Effector memory CD8-positive, alpha-beta T cell (primary cell): ENCODE measurements at places on chromosomes 16 and 17.

GRCh38 chr16:26382586-26382985 is 684.1 kb upstream of the C16orf82 start:
- no peak for DNase-seq

GRCh38 chr16:58048494-58049231 is 23.1 kb downstream of the MMP15 start:
- no peak for DNase-seq

- DNase-seq = no peak
These were observed 35.9 kb upstream of the FOXJ1 start for GRCh38 chr17:76176701-76177574.

- no peak for DNase-seq
These were observed 26.0 kb downstream of the TAC4 start for GRCh38 chr17:49821916-49822315.

DNA sequence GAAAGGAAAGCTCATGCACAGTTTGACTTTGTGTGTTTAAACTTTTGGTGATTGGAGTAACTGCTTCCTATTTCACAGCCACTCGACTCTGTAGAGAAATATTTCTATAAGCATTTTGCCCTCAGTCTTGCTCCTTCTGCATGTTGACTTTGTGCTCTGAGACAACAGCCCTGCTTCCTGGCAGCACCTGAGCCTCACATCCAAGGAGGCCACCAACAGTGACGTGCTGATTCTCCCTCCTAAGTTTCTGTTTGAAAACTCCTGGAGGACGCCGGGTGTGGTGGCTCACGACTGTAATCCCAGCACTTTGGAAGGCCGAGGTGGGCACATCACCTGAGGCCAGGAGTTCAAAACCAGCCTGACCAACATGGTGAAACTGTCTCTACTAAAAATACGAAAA is 23.9 kb upstream of the WSB1 start:
- DNase-seq = no peak

DNA sequence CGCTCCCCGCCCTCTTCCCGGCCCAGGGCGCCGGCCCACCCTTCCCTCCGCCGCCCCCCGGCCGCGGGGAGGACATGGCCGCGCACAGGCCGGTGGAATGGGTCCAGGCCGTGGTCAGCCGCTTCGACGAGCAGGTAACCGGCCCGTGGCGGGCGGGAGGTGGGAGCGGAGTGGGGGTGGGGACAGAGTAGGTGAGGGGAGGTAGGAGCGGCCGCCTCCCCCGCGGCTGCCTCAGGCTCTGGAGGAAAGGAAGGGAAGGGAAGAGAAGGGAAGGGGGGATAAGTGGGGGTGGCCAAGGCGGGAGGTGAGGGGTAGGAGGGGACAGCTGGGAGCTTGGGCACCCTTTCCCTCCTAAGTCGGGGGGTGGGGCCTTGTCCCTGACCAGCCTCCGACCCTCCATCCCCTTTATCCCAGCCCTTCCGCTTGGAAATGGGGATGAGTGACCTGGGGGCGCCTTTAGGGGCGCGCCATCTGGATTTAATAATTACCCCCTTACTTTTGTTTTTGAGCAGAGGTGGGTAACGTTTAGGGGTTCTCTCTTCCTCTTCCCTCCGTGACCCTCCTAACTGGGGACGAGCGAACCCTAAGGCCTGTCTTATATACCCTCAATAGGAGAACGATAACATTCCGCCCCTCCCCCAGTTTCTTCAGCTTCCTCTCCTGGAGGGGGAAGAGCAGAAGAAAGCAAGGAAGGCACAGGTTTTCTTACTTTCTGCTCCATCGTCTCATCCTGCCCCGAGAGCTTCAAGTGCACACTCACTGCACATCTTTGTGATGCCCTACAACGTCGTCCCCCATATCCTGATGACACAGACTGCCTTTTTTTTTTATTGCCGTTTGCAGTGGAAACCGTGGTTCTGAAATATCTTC is 694 bp downstream of the NF1 start:
- peak; percentile 1 for DNase-seq

GRCh38 chr17:11318207-11318606 is 77.2 kb downstream of the SHISA6 start:
- DNase-seq = no peak

- DNase-seq = no peak
These were observed 12.6 kb downstream of the KCTD2 start for GRCh38 chr17:75059369-75060345.

- no peak for DNase-seq
These were observed 38.3 kb downstream of the TBX4 start for GRCh38 chr17:61490540-61490975.

DNA sequence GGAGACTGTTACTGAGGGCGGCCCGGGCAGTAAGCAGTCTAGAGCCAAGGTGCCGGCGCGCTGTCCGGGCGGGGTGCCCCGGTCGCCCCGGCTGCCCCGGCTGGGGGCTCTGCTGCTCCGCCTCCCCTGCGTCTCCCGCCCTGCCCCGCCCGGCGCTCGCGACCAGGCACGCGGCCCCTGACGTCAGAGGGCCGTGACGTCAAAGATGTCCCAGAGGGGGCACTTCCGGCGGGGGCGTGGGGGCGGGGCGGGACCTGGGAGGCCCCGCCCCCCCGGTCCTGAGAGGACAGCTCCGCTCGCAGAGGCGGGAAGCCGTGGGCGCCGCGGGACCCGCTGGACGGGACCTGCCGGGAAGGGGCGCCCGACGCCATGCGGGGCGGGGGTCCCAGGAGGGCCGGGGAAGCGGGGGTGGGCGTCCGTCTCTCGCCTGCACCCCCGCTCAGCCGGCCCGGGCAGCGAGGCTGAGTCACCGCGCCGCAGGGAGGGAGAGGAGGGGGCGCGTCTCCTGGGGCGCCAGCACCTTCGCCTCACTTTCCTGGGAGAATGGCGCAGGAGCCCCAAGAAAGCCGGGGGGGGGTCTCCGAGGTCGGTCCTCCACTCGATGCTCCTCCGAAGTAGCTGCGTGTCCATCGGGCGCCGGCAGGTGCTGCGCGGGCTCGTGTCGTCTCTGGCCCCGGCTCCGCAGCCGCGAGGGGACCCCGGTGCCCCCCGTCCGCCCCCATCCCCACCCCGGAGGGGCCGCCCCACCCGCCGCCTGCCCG is 4.4 kb upstream of the HIC1 start:
- DNase-seq = peak; percentile 73

GRCh38 chr17:73432624-73433190 is 120.9 kb upstream of the CDC42EP4 start:
- DNase-seq = no peak

DNA sequence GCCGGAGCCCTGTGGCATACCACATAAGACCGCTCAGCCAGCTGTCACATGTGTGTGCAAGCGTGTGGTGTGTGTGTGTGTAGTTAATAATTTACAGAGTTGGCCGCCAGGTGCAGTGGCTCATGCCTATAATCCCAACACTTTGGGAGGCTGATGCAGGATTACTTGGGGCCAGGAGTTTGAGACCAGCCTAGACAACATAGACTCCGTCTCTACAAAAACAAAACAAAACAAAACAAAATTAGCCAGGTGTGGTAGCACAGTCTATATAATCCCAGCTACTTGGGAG is 20.4 kb downstream of the SOCS1 start:
- no peak for DNase-seq

GRCh38 chr16:74896389-74897370 is 88.2 kb downstream of the WDR59 start:
- DNase-seq = no peak

- peak; percentile 97 for DNase-seq
These were observed at the start of gene PLA2G15 for GRCh38 chr16:68244903-68245853. Gene PLA2G15, plus strand, starts transcription at chr16:68245373. Its CDS starts 54 bp downstream, at chr16:68245427.

GRCh38 chr16:23803591-23804123 is 32.1 kb upstream of the PRKCB start:
- peak; percentile 74 for DNase-seq

- no peak for DNase-seq
These were observed 297 bp upstream of the SLFN13 start for GRCh38 chr17:35448899-35449227.

DNA sequence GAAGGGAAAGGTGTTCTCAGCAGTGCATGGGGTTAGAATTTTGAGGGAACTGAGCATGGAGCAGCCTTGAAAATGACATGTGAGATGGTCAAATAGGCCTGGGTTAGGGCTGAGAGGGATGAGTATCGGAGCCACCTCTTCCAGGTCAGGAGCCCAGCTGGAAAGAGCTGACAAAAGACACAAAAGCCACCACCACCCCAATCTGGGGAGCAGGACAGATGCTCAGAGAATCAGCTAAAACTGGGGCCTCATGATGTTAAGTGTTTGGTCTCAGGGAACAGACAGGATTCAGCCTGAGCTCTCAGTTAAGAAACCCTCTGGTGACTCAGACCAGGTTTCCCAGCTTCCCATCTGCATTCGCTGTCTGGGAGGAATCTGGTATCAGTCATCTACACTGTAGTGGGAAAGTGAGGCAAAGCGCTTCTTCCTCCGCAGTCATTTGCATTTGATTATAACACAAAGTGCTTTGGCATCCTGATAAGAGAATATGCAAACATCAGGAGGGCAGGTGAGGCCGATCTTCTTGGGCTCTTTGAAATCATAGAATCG is 2.6 kb downstream of the WNT9B start:
- no peak for DNase-seq

DNA sequence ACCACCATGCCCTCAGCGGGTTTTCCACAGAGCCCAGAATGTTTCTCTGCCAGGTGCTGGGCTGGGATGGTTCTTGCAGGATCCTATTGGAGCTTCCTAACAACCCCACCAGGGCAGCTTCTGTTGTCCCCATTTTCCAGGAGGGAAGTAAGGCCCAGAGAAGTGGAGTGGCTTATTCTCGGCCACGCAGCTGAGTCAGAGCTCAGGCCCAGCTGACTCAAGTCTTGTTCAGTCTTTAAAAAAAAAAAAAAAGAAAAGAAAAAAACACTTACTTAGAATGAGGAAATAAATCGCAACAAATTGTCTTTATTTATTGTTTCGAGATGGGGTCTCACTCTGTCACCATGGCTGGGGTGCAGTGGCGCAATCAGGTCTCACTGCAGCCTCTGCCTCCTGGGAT is 413.0 kb downstream of the CPPED1 start:
- DNase-seq = no peak

- no peak for DNase-seq
These were observed 53.3 kb downstream of the SALL1 start for GRCh38 chr16:51097729-51098128.

DNA sequence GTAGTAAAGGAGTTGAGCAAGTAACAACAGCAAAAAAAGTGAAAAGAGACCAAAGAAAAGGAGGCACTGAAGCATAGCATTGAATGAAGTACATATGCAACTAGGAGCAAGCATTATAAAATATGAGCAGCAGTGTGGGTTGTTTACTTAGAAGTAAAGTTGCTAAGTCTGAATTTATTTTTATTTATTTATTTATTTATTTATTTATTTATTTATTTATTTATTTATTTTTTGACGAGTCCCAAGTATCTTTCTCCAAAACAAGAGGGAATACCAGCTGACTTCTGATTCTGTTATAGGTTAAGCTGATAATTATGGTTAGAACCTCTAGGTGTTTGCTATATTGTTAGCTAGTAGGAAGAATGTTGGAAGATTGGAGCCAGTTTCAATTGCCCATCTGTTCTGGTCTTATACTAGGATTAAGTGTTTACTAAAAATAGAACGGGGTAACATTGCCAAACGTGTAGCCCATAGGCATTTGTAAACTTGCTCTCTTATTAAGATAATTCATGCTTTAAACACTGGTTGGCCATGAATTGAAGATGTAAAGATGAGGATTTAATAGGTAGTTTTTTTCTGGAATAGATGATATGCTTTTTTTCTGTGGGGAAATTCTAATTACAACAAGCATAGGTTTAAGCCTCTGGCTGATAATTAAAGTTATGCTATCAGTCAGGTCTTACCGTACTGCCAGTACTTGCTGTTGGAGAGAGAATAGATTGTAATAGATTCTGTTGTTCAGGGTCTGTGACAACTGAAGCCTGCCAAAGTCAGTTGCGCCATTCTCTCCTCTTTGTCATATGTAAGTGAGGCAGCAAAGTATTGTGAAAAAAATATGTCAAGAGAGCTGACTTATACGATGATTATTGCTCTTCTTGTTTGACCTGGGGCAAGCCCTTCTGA is 66.7 kb downstream of the PPM1E start:
- no peak for DNase-seq

DNA sequence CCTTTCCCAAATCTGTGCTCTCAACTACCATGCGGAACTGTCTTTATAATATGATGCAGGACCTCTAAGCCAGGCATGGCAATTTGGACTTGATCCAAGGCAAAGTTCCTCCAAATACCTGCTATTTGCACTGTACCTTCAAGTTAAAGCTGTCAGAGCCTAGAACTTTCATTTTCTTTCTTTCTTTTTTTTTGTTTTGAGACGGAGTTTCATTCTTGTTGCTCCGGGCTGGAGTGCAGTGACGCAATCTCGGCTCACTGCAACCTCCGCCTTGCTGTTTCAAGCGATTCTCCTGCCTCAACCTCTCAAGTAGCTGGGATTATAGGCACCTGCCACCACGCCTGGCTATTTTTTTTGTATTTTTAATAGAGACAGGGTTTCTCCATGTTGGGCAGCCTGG is 51.7 kb downstream of the ARHGAP27 start:
- no peak for DNase-seq

GRCh38 chr17:70447588-70447987 is 278.3 kb downstream of the KCNJ2 start:
- DNase-seq = no peak

DNA sequence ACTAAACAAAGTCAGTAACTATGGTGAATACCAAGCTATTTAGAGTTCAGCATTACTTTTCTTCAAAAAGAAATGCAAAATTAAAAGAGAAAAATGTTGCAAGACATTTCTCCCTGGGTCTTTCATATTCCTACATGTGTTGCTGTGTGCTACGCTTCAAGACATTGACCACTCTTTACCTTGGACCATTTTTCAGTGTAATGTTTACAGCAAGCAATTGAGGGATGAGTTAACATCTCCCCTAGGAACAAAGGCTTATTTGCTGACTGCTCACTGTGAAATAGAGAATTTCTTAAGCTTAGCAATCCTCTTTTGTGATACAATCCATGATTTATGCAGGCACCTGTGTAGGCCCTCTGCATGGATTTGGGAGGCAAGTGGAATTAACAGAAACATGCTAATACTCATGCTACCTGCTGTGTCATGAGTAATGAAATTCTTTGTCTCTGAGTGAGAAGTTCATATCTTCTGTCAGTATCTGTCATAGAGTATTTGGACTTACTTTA is 1202.9 kb upstream of the CDH8 start:
- no peak for DNase-seq

GRCh38 chr16:10296956-10297340 is 88.9 kb upstream of the ATF7IP2 start:
- no peak for DNase-seq

- no peak for DNase-seq
These were observed 438.0 kb upstream of the MAF start for GRCh38 chr16:80038566-80038965.

DNA sequence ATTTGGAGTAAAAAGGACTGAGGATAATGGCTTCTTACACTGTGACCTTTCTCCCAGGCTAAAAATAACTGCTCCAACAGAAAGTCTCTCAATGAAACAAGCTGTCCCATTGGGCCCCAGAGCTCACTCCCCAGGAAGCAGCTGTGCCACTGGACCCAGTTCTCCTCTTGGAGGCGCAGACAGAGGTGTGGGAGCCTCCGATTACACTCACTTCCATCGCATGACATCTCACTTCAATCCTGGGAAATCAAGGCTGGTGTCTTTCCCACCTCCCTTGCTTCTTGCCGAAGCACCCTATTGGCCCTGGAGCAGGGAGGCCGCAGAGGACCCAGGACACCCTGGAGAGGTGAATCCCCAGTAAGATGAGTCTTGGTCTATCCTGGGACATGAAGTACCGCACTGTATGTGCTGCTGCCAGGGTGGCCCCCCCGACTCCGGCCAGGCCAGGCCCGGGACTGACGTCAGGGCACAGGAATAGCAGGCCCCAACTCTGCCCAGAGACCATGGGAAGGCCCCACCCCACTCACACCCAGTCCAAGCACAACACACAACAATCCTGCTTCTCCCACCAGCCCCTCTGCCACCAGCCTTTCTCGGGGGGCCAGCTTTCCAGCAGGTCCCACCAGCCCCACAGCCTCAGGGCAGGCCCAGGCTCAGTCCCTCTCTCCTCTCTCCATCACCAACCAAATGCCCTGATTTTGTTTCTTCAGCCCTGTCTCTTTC is 29.5 kb downstream of the SRL start:
- no peak for DNase-seq
